ENCODE measurements at places on chromosomes 1 and 21.

GRCh38 chr1:58620259-58620658 is 43.2 kb upstream of the TACSTD2 start:
- no peak for DNase-seq

GRCh38 chr1:18540136-18540765 is 59.5 kb downstream of the KLHDC7A start:
- DNase-seq, result no peak

GRCh38 chr1:29236712-29237128 is 398 bp downstream of the PTPRU start:
- no peak for DNase-seq

GRCh38 chr1:194181845-194182244 is 995.4 kb upstream of the B3GALT2 start:
- no peak for DNase-seq

- no peak for DNase-seq
Observed at GRCh38 chr1:77688939-77689338, 6.5 kb upstream of the ZZZ3 start.

DNA sequence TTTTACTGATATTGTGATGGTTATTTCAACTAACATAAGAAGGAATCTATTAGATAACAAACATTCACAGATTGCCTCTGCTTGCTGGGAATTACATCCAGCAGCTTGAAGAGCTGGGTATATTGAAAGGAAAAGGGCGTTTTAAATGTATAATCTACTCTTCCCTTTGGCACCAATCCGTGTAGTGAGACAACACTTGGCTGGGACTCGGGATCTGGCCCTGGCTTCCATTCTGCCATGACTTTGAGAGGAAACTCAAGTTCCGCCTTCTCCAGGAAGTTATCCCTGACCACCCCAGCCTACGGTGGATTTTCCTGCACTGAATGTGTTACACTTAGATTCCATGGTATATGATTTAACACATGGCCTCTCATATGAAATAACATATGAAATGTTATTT is 86.9 kb upstream of the UBE2U start:
- no peak for DNase-seq

GRCh38 chr1:209989525-209989924 is 51.5 kb downstream of the SYT14 start:
- no peak for DNase-seq

- DNase-seq, result no peak
Observed at GRCh38 chr1:57832612-57833011, 408.8 kb upstream of the DAB1 start.

- DNase-seq, result no peak
Observed at GRCh38 chr1:183553764-183554163, 36.5 kb downstream of the NCF2 start.

DNA sequence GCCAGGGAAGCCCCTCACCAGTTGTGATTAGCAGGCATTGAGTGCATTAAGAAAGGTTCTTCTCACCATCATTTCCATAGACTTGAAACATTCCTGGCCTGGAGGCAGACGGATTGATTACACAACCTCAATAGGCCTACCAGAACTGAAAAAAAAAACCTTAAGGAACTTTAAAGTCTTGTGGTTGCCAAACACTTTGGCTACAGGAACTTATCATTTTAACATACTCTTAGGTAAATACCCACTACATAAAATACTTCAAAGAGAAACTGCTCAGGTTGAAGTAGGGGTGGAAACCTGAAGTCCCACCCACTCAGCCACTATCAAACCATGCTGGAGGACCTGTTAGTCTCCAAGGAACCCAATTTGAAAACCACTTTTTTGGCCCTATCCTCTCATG is 22.4 kb upstream of the HMGB4 start:
- no peak for DNase-seq

- no peak for DNase-seq
Observed at GRCh38 chr1:53203466-53203865, 6.8 kb downstream of the CPT2 start.

DNA sequence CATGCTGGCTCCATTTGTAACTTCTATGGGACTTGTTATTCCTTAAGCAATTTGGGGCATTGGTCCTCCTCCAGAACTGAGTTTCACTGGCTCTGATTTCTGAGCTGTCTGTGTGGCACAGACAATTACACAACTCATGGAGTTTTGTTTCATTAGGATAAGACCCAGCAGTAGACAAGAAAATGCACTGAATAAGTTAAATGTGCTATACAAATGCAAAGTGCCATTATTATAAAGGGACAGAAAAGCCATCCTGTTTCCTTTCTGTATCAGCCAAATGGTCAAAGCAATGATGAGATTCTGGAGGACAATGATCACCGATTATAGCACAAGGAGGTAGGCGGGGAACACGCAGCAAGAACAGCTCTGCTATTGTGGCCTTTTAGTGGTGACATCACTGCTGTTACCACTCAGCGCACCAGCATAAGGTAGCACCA is 81.9 kb downstream of the CNIH3 start:
- DNase-seq, result no peak

GRCh38 chr1:220572416-220572815 is 44.5 kb downstream of the MARK1 start:
- DNase-seq, result no peak

DNA sequence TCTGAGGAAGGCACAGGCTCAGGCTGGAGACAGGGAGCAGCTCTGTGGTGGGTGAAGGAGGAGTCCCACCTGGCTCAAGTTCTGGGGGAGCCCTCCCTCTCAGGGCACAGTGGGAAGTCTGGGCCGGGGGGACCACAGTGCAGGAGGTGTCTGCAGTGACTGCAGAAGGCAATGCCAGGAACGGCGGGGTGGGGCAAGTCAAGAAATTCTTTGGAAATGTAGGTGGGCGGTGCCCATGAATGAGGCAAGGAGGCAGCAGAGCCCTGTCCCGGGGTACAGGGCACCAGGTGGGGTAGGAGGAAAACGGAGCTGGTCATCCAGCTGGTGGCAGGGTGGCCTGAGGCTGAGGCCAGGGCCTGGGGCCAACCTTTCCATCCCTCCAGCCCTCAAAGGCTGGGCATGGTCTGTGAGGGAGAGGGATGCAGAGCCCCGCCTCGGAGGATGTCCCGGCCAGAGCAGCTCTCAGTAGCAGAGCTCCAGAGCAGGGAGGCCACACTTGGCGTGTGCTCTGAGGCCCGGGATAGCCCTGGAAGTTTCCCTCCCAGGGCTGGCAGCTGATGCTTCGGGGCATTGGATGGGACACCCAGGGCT is 4.7 kb downstream of the TFF3 start:
- DNase-seq, result no peak

DNA sequence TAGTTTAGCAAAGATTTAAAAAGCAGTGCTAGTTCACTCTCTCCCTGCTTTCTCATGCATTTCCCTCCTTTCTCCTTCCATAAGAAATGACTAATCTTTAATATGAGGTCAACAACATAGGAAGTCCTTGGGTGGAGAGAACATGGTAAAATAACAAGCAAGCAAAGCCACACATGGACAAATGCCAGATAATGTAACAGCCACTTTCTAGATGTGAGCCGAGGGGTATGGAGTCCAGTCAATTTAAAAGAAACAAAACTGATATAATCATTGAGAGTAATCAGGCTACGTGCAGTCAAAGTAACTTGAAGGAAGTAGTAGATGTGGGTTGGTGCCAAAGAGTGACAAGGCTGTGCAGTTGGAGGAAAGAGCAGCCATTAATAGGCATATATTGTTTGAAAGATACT is 69.6 kb downstream of the DUSP10 start:
- DNase-seq, result no peak

DNA sequence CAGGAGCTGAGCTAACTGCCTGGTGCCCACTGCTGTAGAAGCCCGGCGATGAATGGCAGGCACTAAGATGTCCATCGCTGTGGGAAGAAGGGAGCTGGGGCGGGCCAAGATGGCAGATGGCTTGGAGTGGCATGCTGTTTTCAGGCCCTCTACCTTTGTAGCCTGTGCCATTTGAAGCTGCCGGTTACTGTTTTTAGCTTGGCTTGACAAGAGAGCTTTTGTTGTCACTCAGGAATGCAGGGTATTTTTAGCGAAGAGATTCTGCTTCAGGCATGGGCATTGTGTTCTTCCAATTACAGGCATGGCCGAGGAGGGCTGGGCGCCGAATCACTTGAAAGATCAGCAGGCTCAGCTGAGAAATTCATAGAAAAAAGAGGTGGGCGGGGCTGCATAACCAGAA is 348.7 kb downstream of the RPS6KC1 start:
- no peak for DNase-seq

DNA sequence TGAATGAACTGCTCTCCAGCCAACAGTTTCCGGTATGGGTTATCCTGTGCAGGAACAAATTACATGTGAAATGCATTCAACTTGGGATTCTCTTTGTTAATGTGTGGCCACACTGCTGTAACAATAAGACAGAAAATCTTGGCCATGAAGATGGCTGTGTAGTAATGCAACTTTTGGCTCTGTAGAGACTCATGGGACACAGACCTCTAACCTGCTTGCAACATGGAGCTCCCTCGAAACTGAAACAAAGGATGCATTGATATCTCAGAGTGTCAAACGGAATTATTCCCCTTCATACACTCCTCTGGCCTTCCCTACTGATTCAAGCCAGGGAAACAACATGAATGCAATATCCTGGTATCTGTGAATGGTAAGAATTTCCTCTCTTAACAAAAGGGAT is 559.3 kb upstream of the ZRANB2 start:
- no peak for DNase-seq

GRCh38 chr1:164519426-164519825 is 39.6 kb upstream of the PBX1 start:
- no peak for DNase-seq

- DNase-seq, result no peak
Observed at GRCh38 chr1:165829888-165830287, 2.5 kb downstream of the UCK2 start.

DNA sequence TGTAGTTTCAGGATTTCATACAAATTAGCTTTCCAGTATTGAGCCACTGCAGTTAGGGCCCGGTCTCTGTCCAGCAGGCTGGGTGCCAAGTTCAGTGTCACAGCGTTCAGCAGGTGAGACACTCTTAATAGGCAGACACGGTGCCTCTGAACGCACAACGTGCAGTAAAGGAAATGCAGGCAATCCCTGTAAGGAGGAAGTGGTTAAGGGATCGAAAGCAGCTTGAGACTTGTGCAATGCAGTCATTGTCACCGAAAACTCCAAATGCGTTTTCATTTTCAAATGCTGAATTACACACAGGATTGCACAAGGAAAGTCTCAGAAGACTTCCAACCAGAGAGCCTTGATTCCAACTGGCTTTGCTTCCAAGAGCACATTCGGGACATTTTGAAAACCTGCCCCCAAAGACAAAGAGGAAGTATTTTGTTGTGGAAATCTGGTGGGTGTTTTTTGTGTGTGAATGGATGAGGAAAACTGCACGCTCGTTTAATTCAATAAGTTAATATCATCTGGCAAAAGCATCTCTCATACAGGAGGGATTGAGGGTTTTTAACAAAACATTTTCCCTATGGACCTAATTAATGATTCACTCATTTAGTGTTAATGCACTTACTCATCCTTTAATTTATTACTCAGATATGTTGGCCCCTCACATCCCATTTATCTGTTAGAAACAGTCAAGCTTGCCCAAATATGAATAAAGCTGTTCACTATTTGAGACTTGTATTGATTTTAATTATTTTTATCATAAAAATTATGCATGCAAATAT is 61.6 kb downstream of the PTGS2 start:
- peak; percentile 83 for DNase-seq

- no peak for DNase-seq
Observed at GRCh38 chr1:112605633-112606327, 13.2 kb downstream of the ST7L start.

DNA sequence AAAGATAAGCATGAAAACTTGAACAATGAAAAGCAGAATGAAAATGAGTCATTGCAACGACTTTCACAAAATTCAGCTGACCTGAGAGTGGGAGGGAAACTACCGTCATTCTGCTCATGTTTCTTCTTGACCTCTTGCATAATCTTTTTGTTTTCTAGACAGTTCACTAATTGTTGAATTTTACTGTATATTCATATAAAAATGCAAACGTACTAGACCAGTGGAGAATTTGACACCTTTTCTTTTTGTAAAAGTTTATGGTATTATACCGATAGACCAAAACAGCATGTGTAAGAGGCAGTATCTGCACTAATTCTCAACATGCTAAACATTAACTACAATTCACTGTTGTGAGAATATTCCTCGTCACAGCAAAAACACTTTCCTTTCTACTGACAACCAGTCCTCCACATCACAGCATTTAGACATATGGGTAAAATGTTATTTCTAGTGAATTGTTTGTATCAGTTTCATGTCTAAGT is 137.8 kb downstream of the GREM2 start:
- no peak for DNase-seq

DNA sequence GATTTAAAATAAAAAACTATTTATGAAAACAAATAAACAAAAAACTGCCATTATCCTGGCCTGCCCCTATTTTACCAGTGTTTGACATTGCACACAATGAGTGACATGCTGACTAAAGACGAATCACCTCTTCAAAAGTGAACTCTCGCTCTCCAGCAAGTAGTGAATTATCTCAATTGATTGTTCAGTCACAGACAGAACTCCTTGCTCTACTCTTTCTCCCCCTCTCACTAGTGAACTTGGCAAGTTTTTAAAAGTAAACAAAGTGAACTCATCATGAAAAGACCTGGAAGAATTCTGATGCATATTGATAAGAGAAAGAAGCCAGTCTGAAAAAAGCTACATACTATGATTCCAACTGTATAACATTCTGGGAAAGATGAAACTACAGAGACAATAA is 4.7 kb upstream of the C1orf52 start:
- no peak for DNase-seq

- no peak for DNase-seq
Observed at GRCh38 chr1:207948536-207949250, 37.8 kb upstream of the CD34 start.

DNA sequence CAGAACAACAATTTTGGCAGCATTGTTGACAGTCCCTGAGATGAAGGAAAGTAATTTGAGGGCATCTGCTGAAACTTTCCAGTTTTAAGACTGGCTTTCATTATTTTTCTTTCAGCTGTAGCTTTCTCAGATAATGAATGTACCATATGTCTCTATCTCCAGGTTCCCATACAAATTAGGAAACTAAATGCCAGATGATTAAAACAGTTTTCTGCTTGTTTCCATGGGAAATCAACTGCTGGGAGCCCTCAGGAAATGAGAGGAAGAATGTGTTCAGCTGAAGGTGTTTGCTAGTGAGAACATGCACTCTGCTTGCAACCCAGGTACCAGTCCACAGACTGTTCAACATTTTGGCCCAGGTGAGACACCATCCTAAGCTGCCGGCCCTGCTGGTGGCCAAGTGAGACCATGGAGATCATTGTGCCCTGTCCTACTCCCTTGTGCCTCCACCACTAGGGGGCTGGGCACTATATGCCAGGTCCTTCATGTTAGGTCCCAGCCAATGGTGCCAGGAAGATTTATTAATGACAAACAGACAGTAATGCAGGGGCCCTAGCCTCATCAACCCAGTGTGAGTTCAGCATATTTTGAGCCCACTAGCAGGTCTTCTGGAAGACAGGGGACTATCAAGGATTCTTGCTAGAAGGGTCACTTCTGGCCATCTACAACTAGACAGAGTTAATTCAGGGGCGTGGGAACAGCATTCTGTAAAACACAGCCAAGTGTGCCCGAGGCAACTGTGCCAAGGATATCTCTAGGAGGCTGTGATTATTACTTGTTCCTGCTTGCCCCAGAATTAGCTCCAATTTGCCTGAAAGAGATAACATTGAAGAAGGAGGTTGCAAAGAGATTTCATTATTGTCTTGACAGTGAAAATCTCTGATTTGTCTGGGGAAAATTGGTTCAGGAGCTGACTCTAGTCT is 17.0 kb upstream of the LRRC8C start:
- no peak for DNase-seq
